ENCODE measurements at places on chromosomes 1 and 21. TPM values are rescaled to one million over a fixed set of nuclear protein-coding genes. Genes with fewer than 3 reads are reported as not detected.
A peak's percentile ranks its signal among the peaks of the same experiment; 100 is the strongest.

Gene RNU1-4
- 1,638 TPM for total RNA-seq

Gene S100A9
- not detected for total RNA-seq

Gene EDEM3
- total RNA-seq: 13.7 TPM

Gene KRTAP21-2
- total RNA-seq: not detected

Gene UBIAD1
- 13.9 TPM for total RNA-seq

Gene TTC39A
- 21.0 TPM for total RNA-seq

DNA sequence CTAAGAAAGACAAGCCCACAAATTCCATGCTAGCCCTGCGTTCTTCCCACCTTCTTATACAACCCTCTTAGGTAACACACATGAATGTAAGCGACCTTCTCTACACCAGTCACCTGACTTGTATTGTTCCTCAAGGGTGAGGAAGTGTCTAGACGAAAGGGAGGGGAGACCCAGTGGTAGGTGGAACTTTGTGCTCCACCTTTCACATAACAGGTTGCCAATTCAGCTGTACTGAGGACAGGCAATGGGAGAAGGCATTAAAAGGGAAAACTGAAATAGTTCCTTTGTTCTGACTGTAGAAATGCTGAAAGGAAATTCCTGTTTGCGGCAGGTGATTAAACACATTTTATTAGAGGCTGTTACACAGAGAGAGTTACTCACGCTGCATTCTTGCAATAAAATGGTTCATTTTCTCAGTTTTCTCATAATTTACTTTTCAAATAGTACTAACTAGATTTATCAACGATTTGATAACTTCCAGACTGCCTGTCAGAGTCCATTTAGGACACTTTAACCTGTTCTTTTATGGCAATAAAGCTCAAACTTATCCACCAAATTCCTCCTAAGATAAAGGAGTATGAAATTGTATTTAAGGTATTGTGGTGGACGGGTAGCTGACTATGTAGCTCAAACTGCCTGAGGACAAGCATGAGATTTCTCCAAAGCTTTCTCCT lies 17.8 kb upstream of the CHRM3 start:
- peak; percentile 31 for DNase-seq

DNA sequence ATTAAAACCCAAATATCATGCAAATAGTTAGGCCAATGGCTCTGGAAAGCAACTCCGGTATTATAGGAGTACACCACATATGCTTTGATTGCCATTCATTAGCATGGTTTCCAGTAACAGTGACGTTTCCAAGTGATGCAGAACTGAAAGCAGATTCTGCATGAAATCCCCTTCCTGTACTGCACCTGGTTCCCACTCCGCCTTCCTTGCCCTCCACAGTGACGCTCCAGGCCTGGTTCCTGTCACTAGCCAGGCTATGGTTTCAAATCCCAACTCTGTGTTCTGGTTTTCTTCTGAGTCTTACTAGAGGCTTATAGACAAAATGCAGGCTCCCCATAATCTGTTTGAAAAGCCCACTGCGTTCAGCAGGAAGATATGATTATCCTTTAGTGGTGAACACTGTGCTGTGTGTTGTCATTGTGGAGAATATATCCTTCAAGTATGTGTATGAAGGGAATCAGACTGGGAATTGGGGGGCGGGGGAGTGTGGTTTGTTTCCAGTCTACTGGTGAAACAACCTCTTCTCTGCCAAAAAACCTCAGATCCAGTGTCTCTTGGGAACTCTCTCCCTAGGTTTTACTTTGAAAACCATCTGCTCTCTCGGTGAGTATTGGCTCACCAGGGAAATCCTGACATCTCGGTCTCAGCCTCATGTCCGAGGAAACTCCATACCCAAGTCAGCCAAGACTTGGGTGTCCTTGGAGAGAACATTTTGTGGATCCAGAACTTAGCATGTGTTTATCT lies 78.7 kb downstream of the TYW3 start:
- DNase-seq: no peak

DNA sequence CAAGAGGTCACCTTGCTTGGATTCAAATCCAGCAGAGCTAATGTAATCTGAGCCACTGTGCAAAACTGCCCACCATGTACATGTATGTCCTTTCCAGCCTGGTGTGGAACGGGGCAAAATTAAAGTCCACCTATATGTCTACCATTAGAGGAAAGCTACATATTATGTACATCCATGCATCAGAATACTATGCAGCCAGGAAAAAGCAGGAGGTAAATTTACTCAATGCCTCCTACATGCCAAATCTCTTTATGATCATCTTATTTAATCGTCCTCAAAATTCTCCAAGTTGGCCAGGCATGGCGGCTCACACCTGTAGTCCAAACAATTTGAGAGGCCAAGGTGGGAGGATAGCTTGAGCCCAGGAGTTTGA lies 6.3 kb upstream of the ZNF683 start:
- no peak for DNase-seq

DNA sequence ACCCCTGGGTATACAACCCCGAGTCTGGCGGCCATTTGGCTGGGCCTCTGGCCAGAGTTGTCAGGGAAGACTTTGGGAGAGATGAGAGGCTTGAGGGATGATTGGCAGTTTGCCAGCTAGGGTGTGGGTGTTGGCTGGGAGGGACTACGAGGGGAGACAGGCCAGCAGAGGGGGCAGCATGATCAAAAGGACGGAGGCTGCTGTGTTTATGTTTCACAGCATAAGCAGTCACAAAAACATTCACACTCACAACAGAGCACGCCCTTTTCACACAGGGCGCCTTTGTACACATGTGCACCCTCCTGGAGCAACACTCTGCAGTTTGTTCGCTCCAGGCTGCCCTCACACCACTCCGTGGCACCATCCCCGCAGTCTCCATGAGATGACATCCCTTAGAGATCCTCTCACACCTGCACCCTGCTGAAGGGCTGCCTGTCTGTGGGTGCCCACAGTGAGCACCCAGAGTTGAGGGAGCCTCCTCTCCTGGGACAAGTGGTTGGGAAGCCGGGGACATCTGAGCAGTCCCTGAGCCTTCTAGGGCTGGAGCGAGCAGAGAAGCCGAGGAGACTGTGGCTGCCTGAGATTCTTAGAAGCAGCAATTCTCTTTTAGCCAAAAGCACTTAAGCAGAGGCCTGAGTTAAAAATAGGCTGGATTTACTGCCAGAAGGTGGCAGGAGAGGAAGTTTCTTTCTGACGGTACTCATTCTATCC lies 15.4 kb downstream of the EFNA3 start:
- DNase-seq: no peak

- DNase-seq: peak; percentile 20
Measured at GRCh38 chr1:164735315-164736052, 176.5 kb downstream of the PBX1 start.

GRCh38 chr1:67041841-67042503 lies 12.0 kb downstream of the SLC35D1 start:
- no peak for DNase-seq

- DNase-seq: no peak
Measured at GRCh38 chr1:87194271-87194774, 134.4 kb upstream of the LMO4 start.

- no peak for DNase-seq
Measured at GRCh38 chr1:91699339-91699974, 186.5 kb downstream of the TGFBR3 start.

DNA sequence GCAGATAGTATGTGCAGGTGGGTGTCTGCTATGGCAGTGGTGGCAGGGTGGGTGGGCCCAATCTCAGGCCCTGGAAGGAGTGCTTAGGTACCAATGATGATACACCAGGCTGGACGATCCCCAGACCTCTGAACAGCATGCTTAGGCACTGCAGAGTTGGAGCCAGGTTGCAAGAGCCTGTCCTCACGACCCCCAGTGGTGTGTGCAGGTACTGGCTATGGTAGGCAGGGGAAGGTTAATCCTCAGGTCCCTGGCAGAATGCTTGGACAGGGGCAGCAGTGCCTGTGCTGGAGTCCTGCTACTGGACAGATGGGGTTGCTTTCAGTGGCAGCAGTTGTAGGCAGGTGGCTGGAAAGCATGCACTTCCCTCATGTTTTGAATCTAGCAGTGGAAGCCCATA lies 100.5 kb upstream of the NEK7 start:
- DNase-seq: peak; percentile 34

DNA sequence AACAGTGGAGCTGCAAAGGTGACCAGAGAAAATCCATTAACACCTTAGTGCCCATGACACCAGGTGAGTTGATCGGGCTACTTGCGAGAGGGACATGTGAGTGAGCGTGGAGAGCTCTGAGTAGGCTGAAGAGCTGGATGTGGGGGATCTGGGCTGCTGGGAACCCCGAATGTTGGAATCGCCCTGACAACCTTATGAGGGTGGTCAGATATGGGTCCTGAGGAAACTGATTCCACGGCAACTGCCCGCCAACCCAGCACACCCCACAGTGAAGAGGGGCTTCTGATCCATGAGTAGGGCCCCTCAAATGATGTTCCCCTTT lies 705 bp upstream of the QSOX1 start:
- DNase-seq: no peak

Data from Caco-2 (cell line).